HepG2 (cell line): ENCODE measurements at places on chromosomes 5 and 9.

DNA sequence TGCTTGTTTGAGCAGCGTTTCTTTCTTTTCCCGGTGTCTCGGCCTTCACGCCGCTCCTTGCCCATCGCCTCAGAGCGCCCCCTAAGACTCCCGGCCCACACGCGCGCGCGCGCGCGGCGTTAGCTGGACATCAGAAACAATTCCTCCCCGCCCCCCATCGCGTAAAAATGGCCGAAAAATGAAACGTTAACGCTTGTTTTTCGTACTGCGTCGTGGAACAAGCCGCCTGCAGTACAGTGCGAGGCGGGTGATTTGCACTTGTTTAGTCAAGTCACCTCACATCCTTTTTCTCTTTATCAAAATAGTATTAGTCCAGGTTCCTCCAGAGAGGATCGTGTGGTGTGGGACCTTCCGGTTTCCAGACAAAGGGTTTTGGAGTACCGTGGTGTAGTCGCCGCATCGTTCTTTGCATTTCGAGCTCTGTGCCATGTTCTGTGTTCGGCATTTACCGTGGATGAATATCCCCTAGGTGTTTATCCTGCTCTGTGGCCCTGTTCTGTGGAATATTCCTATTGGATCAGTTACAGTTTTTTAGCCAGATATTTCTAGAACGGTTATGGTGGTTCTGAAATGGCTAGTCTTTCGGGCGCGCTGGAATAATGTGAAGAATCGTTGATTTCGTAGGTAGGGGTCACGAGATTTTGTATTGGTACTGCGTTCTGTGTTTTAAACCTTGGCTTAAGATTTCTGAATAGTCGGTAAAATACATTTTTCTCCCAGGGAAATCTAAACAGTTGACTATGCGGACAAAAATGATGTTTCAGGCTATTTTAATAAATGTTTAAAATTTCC, 1.0 kb downstream of the MATR3 start:
- peak; percentile 56 for DNase-seq

GRCh38 chr5:165497707-165498106, 1992.3 kb downstream of the MAT2B start:
- DNase-seq, result no peak

DNA sequence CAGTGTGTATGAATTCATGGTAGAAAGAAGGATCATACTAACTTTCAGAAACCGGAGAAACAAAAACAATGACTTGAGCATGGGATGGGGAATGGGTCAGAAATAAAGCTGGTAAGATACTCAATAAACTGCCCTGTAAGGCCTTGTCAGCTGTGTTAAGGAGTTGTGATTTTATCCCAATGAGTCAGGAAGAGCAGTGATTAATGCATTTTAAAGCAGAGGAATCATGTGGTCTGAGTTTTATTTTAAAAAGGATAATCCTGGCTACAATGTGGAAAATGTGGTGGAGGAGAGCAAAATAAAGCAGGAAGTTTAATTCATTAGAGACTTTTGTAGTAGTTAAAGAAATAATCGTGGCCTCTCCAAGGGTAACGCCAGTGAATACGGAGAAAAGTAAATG, 28.7 kb downstream of the DHX29 start:
- DNase-seq, result no peak

GRCh38 chr9:134947265-134947955, 29.7 kb upstream of the FCN1 start:
- DNase-seq, result no peak

DNA sequence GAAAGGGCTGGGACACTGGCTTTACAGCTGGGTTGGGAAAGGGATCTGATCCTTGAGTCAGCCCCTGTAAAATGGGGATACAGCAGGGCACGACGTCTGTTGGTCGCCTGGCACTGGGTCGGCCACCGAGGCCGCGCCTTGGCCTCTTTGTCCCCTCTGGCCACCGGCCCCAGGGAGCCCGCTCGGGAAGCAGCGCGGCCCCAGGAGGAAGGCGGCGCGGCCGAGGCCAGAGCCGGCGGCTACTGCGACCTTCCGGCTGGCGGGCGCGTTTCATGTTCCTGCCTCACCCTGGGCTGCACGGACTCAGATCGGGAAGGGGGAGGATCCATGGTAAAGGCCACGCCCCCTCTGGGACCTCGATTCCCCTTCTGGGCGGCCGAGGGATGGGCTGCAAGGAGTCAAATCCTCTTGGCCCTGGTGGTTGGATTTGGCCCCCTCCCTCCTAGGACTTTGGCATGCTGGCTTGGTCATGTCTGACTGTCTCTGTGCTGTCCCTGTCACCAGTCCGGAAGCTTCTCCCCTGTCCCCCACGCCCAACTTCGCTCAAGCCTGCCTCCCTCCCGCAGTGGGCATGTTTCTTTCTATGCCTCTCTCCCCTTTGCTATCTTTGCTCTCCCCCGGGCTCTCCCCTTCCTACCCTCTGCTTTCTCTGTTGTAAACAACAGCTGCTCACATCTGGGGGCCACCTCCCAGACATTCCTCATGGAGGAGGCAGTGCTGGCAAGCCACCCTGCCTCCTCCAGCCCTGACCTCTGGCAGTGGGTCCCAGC, 25.8 kb downstream of the FPGS start:
- peak; percentile 83 for DNase-seq

DNA sequence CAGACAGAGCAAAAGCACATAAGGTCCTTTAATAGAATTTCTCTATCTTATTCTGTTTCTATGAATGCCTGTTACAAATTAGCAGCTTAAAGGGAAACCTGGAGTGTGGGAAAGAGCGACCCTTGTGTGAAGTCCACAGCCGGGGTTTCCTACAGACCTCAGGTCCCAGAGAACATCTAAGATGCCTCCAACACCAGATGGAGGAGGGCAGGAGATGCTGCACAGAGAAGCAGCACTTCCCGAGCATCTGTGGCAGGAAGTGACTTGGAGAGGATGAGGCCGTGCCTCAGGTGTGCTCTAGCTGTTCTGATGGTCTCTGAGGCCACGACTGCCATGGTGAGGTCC, 26.8 kb downstream of the IRF1 start:
- DNase-seq, result no peak

DNA sequence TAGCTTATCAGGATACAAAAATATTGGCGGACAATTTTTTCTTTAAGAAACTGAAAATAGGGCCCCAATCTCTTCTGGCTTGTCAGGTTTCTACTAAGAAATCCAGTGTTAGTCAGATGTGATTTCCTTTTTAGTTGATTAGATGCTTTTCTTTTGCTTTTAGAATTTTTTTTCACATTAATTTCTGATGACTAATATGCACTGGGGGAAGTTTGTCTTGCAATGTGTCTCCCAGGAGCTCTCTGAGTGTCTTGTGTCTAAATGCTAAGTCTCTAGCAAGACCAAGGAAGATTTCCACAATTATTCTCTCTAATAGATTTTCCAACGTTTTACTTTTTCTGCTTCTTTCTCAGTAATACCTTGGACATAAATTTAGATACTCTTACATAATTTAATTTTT, 559.8 kb upstream of the TYRP1 start:
- no peak for DNase-seq

DNA sequence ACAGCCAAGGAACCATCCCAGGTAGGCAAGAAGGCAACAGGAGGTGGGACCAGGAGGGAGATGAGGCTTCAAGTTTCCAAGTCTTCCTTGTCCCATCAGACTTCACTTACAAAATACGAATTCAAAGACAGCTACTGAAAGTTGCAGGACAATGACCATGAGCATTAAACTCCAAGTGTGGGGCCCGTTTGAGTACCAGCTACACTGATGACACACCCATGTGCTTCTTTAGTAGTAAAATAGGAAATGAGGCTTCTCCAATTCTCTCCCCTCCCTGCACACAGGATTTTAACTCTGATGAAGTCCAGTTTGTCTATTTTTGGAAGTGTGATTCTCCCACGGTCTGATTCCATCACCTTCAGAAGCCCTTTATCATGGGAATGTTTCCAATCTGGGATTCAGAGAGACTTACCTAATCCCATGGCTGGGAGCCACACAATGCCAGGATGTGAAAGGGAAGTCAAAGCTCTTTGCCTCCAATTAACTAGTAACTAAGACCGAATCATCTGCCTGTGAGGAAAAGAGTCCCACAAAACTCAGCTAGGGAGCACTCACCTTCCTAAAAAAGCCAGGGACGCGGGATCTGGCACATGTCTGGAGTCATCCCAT, 222.8 kb upstream of the MSX2 start:
- no peak for DNase-seq

GRCh38 chr9:93136011-93136440, 2.0 kb upstream of the NINJ1 start:
- DNase-seq, result no peak

DNA sequence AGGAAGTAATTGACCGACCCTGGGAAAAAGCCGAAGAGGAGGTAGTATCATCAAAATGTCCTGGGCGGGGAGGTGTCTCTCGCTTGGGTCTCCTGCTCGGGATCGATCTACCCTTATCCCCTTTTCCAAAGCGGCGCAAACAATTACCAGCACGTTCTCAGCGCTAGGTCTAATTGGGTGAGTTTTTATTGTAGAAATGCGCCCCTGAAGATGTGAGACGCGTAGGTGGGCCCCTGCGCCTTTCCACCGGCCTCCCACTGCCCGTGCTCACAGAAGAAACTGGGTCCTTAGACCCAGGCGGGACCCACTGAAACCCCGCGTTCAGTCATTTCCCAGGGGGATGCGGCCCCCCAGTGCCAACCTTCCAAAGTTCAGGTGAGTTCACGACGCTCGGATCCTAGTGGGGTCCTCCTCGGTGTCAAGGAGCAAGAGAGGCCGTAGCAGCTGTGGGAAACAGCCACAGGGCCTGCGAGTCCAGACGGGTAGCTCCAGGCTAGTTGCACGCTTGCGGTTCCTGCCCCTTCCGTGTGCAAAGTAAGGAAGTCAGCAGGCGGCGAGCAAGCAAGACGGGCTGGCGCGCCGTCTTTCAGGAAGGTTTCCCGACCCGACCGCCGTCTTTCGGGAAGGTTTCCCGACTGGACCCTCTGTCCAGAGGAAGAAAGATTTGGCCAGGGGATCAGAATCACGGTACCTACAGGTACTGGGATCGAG, 1.5 kb downstream of the SMIM32 start:
- no peak for DNase-seq

DNA sequence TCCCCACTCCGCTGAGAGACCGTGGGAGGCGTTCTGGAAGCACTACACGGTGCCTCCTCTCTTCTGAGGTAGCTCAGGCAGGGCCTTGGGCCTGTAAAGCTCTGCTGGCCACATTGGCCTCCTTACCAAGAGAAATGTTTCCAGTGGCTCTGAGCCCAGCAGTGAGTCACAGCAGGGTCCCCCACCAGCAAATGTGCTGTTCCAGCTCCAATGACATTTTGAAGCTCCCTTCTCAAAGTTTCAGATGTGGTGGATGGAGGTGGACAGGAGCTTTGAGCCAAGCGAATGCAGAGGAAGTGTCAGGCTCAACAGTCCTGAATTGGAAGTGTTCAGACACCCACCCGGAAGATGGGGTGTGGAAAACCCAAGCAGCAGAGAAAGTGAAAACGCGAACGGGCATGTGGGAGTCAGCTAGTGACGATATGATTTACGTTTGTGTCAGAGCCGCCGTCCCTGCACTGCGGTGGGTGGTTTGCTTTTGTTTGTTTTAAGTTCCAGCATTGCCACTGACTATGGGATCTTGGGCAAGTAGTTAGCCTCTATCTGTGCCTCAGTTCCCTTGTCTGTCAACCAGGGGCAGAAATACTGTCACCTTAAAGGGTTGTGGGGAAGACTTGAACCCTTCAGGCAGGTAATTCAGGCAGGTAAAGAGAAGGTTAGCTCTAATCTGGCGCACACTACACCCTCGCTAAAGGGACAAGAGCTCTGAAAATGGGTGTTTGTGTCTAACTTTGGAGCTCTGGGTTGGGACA, 38.2 kb downstream of the C5orf15 start:
- no peak for DNase-seq

GRCh38 chr9:129283291-129283691, 105.2 kb upstream of the IER5L start:
- DNase-seq, result no peak

GRCh38 chr5:151926188-151926587, 1.5 kb upstream of the GLRA1 start:
- DNase-seq, result no peak

GRCh38 chr9:81522716-81523551, 166.4 kb downstream of the TLE1 start:
- peak; percentile 77 for DNase-seq

DNA sequence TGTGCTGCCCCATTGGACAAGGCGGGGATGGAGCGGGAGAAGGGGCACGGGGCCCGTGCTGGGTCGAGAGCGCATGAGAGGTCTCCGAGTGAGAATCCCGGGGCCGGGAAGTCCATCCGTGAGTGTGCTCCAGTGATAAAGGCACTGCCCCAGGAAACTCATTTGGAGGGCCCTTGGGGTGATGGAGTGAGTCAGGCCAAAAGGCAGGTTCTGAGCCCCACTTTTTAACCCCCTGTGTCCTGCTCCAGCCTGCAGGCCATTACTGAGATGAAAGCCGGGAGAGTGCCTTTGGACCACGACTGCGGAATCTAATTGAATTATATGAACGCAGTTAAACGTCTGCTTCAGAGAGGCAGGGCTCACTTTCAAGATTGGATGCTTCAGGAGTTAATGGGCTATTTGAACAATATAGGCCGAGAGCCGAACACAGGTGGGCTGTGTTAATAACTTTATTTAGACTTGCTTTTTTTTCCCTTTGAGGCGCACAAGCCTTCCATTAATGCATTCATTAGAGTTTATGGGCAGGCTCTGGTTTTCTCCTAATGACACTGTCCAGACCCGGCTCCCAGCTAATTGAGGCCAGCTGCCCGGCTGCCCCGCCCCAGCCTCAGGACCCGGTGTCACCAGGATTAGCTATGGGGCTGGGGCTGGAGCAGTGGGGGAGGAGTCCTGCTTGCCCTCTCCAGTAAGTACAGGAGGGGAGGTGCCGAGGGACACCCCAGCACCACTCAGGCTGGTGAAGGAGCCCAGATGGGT, 79.1 kb upstream of the LMX1B start:
- no peak for DNase-seq

- no peak for DNase-seq
Observed at GRCh38 chr9:110049699-110050450, 158.1 kb downstream of the C9orf152 start.
